ENCODE measurements at places on chromosomes 12 and 14.

- DNase-seq, result peak; percentile 6
Observed at GRCh38 chr12:106954462-106955376, 988 bp upstream of the TMEM263 start.

DNA sequence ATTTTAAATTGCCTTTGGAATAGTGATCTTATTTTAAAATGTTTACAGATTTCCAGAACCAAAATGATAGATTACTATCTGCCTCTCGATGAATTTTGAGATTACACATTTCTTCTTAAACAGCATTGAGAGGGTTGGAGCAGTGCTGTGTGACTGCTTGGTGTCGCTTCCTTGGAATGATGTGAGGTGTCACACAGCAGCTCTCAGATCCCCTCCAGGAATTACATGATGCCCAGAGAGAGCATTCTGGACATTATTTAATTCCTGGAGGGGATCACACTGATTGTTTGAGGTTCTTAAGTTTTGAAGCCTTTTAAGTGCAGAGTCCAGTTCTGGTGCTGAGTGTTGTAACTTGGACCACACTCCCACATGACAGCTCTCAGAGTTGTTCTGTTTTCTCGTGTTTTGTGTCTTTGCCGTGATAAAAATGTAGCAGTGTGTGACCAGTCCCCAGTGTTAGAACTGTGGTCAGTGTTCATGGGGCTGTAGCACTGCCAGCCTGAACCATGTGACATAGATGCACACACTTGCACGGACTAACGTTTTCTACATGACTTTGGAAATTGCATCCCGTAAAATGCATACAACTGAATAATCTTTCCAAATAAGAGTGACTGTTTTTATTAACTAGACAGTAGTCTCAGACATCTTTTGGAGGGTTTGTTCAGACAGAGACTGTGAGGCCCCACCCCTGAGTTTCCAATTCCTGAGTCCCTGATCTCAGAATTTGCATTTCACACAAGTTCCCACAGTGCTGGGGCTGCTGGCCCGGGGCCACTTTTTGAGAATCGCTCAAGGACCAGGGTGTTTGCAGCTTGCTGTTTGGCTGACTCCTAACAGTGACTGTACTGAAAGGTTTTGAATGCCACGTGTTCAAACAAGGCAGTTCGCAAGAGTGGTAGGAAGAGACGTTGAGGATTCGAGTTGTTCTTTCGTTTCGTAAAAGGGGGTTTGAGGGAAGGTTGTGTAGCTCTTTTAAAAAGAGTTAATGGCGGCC, 26.0 kb downstream of the XRCC3 start:
- no peak for DNase-seq

- DNase-seq, result no peak
Observed at GRCh38 chr14:67970923-67971322, 151.3 kb downstream of the RAD51B start.

GRCh38 chr12:44389038-44389437, 487.1 kb downstream of the NELL2 start:
- no peak for DNase-seq

DNA sequence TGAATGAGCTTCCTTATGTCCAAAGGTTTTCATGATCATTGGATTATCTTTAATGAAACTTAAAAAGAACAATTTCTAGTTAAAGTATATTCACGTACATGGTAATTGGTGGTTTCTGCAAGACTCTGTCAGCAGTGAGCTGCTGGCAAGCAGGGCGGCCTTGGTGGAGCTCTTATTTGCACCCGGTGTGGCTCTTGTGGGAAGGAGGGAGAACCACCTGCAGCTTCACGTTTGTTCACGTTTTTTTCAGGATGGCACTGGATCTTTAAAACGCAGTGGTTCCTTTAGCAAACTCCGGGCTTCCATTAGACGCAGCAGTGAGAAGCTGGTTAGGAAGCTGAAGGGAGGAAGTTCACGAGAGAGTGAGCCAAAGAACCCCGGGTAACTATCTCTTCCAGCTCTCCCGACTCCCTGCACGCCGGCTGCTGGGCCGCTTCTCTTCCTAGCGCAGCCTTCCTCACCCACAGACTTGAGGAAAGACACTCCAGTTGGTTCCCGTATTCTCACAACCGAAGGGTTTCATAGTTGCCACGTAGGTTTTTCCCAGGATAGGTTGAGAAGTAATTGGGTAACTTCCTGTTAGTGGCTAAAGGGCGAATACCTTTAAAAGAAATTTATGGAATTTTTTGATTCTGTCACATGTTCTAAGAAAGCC, 28.3 kb downstream of the XRCC3 start:
- no peak for DNase-seq

GRCh38 chr12:11497438-11497837, 102.1 kb upstream of the PRB2 start:
- DNase-seq, result no peak
